ENCODE measurements at places on chromosomes 1 and 21. TPM values are rescaled to one million over a fixed set of nuclear protein-coding genes. Genes with fewer than 3 reads are reported as not detected.

DNA sequence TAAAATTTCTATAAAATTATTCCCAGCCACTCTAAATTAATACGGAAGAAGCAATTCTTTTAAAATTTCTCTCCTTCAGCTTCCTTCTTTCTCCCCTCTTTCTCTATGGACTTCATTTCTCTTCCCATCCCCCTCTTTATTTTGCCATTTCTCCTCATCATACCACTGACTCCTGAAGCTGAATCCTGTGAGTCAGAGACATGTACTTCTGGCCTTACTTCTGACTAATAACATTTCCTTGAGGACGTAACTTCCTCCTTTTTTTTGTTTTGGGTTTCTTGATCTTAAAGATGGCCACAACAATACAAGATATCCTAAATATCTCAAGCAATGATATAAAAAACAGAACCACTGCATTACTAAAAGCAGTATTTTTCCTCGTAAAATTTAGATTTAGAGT is 63.6 kb upstream of the DENND1B start:
- no peak overlapping the region for H3K4me3 ChIP-seq
- DNase-seq, result no peak
- H3K27me3 ChIP-seq, result no peaks in the 10 kb centered on the region

- DNase-seq, result no peak
- H3K27ac ChIP-seq, result no peak overlapping the region
- no peak overlapping the region for H3K4me3 ChIP-seq
- no peaks in the 10 kb centered on the region for H3K4me1 ChIP-seq
- no peaks in the 10 kb centered on the region for H3K36me3 ChIP-seq
- peaks cover 21% of the 10 kb centered on the region for H3K27me3 ChIP-seq
Measured at GRCh38 chr1:230043081-230043480, 24.0 kb upstream of the GALNT2 start.

The DSTYK gene
- total RNA-seq, result 7.3 TPM

The VPS72 gene
- total RNA-seq, result 81.6 TPM

The VASH2 gene
- 0.13 TPM for total RNA-seq

The PYGO2 gene
- total RNA-seq, result 36.7 TPM

The YBEY gene
- total RNA-seq, result 10.7 TPM

GRCh38 chr1:197173571-197174507 is 27.4 kb upstream of the ASPM start:
- H3K27ac ChIP-seq, result no peak overlapping the region
- H3K4me1 ChIP-seq, result no peaks in the 10 kb centered on the region
- no peak for DNase-seq

GRCh38 chr1:245843101-245843500 is 664.0 kb downstream of the SMYD3 start:
- no peak overlapping the region for H3K27ac ChIP-seq
- no peaks in the 10 kb centered on the region for H3K4me1 ChIP-seq
- H3K27me3 ChIP-seq, result no peaks in the 10 kb centered on the region
- no peak overlapping the region for H3K4me3 ChIP-seq

GRCh38 chr1:101065575-101065974 is 40.0 kb upstream of the DPH5 start:
- H3K27me3 ChIP-seq, result no peaks in the 10 kb centered on the region
- DNase-seq, result no peak
- peaks cover 5% of the 10 kb centered on the region for H3K4me1 ChIP-seq
- no peaks in the 10 kb centered on the region for H3K36me3 ChIP-seq
- H3K4me3 ChIP-seq, result no peak overlapping the region
- H3K27ac ChIP-seq, result no peak overlapping the region
